ENCODE measurements at places on chromosomes 2 and 18.

- peak; percentile 42 for DNase-seq
Measured at GRCh38 chr2:18435426-18436037, 124.9 kb downstream of the RDH14 start.

- DNase-seq = no peak
Measured at GRCh38 chr2:195238826-195239225, 418.2 kb upstream of the SLC39A10 start.

- no peak for DNase-seq
Measured at GRCh38 chr18:9743200-9744016, 35.3 kb downstream of the RAB31 start.

DNA sequence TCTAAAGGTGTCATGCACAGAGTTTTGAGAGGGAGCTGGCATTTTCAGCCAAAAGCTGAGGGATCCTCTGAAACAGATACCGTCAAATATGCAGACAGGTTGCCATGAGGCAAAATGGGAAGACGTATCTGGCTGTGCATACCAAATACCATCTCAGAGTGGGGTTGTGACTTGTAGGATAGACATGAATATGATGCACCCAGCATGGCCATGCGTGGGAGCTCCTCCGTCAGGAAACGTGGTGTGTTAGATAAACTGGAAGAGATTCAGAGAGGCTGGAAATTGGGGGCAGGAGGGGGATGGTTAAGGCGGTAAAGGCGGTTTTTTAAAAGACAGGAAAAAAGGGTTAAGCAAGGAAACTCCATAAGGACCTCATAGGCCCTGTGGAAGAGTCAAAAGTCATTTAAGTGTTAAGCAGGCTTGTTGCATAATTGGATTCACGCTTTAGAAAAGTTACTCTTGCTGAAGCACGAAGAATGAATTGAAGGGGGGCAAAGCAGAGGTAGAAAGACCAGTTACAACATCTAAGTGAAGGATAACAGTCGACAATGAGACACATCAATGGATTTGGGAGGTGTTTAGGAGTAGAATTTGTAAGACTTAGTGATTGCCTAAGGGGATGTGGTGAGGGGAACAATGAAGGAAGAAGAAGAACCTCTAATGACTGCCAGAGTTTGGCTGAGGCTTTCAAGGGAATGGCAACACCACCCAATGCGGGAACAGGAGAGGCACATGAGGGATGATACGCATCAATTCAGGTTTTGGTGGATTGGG lies 139.6 kb upstream of the CTAGE1 start:
- no peak for DNase-seq

DNA sequence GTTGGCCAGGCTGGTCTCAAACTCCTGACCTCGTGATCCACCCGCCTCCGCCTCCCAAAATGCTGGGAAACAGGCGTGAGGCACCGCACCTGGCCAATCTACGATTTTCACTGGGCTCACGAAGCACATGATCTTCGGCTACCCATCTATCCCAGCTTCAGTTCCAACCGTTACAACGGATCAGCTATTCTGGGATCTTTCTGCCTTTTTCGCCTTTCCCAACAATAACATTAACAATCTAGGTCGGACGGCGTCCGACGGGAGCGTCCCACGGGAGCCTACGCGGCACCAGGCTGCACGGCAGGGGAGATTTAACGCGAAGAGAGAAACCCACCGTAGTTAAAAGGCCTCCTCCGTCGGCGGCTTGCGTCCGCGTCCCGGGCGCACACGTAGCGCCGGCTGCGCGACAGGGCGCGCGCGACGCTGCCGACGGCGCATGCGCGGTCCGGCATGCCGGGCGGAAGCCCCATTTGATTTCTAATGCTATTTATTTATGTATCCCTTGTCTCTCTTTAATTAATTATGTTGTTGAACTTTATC lies at the start of gene MSL3B:
TSS of gene MSL3B (minus strand) at position 394 of the 540 bp plus-strand sequence.
- peak; percentile 49 for DNase-seq

- no peak for DNase-seq
Measured at GRCh38 chr2:194696690-194697089, 960.3 kb upstream of the SLC39A10 start.

DNA sequence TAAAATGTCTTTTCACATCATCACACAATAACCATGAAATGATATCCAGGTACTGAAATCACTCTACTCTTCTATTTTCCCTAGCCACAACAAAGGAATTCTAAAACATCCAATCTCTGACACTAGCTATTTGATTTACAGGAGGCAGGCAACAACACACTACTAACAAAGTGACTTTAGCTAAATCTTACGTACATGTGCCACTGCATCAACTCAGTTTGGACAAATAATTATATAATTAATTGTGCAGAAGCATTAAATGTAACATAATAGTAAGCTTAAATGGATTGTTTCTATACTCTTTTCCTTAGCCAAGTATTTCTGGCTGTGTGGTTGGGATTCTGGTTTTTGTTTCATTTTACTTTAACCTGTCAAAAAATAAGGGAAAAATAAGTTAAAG lies 192.4 kb downstream of the AFF3 start:
- DNase-seq = no peak

- DNase-seq = no peak
Measured at GRCh38 chr2:199378948-199379650, 78.6 kb downstream of the SATB2 start.

- DNase-seq = no peak
Measured at GRCh38 chr18:34189656-34190435, 34.9 kb downstream of the NOL4 start.

GRCh38 chr2:68693951-68694350 lies 40.7 kb upstream of the ARHGAP25 start:
- DNase-seq = no peak

- DNase-seq = no peak
Measured at GRCh38 chr2:25316101-25316500, 25.6 kb downstream of the DNMT3A start.

- no peak for DNase-seq
Measured at GRCh38 chr2:239224955-239225354, 175.9 kb downstream of the HDAC4 start.

DNA sequence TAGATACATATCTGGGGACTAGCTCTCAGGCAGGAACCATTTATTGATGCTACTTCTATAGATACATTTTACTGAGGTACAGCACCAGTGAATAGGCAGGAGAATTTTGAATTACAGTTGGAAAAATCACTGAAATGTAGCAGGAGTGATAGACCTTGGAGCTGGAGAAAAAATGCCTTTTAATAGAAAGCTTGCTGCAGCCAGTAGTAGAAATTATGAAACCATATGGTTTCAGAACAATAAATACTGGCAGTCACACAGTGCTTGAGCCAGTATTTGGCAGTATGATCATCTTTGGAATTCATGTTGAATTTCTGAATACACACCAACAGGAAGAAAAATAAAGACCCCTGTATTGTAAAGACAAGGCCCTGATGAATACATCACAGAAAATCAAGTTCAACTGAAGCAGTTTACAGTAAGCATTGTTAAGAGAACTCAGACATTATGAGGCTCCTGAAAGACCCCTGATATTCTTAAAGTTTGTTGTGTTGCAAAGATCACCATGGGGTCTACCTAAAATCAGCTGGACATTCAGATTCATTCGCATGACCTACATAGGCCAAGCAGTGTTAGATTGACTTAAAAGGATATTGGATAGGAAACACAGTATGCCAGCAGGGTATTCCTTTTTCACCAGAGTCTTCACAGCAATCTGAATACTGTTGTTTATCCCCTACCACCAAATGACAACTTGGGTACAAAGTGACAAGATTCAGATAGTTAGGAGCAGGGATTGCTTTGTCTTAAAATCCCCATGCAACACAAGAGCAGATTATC lies 139.0 kb downstream of the EHBP1 start:
- DNase-seq = no peak

DNA sequence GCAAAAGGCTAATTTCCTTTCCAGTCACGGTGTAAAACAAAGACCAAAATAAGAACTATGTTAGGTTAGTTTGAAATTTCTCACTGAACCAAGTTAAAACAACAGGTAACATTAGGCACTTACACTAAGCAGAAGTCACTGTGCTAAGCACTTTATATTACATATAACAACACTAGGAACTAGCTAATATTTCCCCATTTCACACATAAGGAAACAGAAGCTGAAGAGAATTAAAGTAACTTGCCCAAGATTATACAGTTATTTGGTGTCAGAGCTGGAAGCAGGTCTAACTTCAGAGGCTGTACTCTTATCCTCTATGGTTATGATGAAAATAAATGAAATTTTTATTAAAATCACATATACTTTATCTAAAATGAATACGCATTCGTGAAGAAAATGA lies 5.9 kb downstream of the ITSN2 start:
- DNase-seq = no peak

- DNase-seq = peak; percentile 32
Measured at GRCh38 chr2:235433860-235434259, 60.0 kb upstream of the AGAP1 start.

DNA sequence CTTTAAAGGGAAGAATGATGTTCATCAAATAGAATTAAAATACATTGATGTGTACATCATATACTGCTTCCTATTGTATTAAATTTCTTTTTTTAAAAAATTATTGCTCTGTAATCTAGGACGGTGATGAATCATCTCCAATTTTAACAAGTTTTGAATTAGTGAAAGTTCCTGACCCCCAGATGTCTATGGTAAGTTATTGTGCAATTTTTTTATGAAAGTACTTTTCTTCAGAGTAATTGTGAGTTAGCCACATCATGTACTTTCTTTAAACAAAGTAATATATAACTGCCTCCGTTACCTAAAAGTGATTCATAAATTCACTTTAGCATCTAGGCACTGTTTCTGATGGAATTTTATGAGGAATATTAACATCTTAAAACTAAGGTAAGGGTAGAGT lies 38.1 kb downstream of the PIK3C3 start:
- DNase-seq = no peak
